ENCODE measurements at places on chromosomes 2 and 18.

DNA sequence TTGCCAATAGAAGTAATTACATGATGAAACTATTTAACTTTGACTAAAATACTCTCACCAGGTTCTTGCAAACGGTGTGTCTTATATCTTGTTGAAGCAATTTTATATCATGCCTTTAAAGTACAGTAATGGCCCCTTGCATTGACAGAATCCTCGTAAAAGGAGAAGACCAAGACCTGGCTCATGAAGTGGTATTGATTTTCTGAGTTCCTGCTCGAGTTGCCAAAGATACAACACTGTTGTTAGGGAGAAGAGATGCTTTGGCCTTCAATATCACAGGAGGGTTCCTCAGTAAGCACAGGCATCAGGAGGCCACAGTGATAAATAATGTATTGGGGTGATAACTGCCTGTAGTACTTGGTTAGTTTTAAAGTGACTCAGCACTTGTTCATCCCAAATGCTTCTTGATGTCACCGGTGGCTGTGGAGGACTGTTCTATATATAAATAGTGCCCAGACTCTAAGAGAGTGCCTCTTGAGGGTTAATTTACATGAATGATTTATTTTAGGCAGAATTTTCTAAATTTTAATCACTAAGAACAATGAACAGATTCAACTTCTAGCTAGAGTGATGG is 571.7 kb upstream of the FANCL start:
- no peak for DNase-seq

- no peak for DNase-seq
These were observed 15.3 kb upstream of the CD28 start for GRCh38 chr2:203691149-203691548.

GRCh38 chr18:56083523-56084287 is 495.7 kb upstream of the TCF4 start:
- DNase-seq: no peak

GRCh38 chr2:199395311-199395710 is 62.4 kb downstream of the SATB2 start:
- no peak for DNase-seq

DNA sequence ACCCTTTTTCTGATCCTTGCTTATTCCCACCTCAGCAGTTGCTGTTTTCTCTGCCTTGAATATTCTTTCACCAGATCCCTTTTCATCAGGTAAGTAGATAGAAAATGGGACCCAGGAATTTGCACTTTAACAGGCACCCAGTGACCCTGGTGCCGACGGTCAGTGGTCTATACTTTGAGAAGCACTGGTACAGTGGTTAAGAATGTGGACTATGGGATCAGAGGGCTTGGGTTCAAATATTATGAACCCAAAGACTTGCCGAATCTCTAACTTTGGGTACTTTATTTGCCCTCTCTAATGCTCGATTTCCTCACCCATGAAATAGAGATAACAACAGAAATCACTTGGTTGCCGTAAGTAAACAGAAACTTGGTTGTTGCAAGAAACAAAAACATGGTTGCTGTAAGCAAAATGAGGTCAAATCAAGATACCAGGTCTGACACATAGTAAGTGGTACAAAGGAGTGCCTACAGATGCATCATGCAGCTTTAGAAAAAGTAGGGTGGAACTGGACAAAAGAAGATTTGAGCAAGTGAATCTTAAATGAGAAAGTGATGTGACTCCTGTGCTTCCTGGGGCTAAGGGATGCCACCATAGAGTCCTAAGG is 69.5 kb upstream of the GLS start:
- no peak for DNase-seq

- no peak for DNase-seq
These were observed 43.6 kb downstream of the SLC5A7 start for GRCh38 chr2:108029912-108030311.

GRCh38 chr2:210169516-210170195 is 1.6 kb downstream of the KANSL1L start:
- no peak for DNase-seq

- no peak for DNase-seq
These were observed 3.7 kb downstream of the CDC42EP3 start for GRCh38 chr2:37667704-37668103.

- no peak for DNase-seq
These were observed 48.1 kb downstream of the NUP35 start for GRCh38 chr2:183172220-183172887.

GRCh38 chr2:71060871-71061270 is 7.6 kb upstream of the NAGK start:
- DNase-seq: no peak

DNA sequence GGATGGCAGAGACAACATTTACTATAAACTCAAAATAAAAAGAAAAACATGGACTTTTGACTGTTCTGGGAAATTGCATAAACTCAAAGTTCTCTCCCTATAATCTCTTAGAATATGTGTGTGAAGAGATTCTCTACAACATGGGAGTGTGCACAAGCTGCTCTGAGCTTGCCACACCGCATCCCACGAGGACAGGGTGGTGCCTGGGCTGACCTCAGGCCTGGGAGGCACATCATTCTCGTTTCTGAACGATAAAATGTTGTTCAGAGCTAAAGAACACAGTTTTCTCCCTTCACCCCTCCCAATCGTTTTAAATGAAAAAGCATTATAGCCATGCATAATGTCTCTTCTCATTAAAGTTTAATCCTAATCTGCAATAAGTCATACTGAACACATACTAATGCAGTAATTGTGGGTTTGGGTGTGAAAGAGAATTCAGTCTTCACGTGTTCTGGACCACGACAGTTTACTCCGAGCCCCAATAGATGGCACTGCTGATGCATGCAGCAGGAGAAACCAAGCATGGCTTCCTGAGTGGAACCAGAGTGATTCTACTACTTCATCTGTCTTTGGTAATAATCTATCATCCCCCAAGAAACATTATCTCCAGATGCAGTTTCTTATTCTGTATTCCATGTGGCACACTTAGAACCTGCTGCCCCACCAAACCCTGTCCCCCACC is 46.9 kb upstream of the LAMA1 start:
- DNase-seq: no peak

DNA sequence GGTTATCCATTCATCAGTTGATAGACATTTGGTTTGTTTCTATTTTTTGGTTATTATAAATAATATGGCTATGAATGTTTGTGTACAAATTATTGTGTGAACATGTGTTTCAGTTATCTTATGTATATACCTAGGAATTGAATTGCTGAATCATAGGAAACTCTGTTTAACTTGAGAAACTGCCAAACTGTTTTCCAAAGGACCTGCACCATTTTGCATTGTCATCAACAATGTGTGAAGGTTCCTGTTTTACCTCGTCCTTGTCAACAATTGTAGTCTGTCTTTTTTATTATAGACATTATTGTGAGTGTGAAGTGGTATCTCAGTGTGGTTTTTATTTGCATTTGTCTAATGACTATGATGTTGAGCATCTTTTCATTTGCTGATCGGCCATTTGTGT is 17.1 kb downstream of the PDK1 start:
- no peak for DNase-seq

GRCh38 chr2:84302513-84303412 is 156.3 kb downstream of the SUCLG1 start:
- DNase-seq: no peak
